ENCODE measurements at places on chromosomes 13 and 19.

GRCh38 chr13:100645382-100645781, 29.2 kb downstream of the TMTC4 start:
- no peak for DNase-seq

DNA sequence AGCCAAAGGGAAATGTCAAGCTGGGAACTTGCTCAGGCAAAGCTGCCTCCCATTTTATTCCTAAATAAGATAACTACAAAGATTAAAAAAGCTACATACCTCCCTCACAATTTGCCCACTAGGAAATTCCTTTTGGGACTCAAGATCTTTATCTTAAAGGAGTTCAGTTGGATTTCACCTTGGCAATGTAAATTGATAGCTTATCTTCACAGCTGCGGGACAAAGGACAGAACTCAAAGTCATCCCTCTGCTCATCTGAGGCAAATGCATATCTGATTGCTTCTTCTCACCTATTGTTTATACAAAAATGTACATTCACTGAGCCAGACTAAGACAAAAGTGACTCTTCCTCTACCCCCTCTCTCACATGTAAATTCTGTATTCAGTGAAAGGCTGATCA, 47.8 kb downstream of the FGF14 start:
- no peak for DNase-seq

DNA sequence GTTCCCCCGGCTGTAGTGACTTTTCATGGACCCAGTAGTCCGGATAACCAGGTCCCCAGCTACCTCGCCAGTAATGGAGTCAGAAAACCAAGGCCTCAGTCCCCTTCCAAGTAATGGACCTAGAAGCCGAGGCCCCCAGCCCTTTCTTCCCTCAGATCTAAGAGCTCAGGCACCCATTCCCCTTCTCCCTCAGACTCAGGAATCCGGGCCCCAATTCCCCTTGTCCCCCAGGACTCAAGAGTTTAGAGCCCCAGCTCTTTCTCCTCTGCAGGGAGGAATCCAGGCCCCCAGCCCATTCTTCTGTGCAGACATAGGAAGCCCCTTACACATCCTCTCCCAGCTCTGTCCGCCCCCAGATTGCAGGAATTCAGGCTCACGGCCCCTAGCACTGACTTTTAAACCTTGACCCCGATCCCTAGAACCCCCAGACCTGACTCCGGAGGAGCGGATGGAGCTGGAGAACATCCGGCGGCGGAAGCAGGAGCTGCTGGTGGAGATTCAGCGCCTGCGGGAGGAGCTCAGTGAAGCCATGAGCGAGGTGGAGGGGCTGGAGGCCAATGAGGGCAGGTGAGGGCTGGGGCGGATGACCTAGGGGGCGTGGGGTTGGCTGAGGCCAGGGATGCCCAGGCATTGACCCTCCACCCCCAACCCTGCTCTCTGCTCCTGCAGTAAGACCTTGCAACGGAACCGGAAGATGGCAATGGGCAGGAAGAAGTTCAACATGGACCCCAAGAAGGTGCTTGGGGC, 938 bp downstream of the CYTH2 start:
- DNase-seq = no peak

GRCh38 chr13:110449219-110450015, 112.1 kb downstream of the RAB20 start:
- DNase-seq = no peak

DNA sequence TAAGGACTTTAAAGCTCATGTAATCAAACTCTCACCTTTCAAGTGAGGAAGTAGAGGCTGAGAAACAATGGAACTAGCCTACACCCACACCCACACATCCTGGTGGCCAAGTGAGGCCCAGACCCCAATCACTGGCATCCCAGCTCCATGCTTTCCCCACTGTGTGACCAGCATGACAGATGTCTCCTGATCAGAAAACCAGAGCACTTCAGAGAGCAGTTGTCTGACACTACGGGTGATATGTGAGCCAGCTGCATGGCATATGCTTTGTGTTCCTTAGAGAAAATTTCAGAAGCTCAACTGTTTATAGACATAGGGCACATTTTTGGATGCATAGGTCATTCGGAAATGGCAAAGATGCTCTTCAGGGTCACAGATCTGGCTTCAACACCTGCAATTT, 315.2 kb downstream of the NDFIP2 start:
- peak; percentile 43 for DNase-seq

DNA sequence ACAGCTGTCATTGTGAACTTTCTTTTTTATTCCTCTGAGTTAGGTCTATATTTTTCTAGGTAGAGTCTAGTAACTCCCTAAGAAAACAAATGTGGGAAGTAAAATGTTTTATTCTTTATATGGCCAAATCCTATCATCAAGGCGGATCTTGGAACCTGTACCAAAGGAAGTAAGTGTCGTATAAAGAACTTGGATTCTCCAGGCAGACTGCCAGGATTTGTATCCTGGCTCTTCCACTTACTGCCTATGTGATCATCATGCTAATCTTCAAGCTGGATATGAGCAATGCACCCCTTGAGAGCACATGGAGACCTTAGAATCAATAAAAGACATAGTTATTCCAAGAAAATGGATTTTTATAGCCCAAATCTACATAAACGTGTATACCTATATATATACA, 286.5 kb downstream of the PCDH17 start:
- DNase-seq = no peak

- no peak for DNase-seq
These were observed 19.2 kb downstream of the FCGBP start for GRCh38 chr19:39915101-39915847.

DNA sequence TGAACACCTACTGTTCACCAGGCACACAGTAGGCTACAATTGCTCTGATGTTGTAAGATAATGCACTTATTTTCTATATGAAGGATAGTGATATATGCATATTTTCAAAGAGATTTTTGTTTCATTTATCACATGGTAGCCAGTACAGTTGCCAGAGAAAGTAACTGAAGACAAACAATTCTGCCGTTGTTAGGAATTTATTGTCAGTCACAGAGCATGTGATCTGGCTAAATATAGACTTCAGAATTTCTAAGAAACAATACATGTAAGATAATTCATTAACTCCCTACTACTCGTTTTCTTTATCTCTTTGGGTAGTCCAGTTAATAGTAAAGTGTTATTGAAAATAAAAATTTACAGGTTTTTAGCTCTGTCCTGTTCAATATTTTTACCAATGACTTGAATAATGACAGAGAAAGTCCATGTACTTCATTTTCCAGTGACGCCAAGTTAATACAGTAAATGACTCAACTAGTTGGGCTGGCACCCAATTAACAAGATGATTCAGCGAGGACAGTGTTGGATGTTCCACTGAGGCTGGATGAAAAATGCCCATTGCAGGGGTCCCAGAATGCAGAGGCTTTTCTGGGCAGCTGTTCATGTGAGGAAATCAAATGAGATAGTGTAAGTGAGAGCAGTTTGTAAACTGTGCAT, 35.6 kb downstream of the GJA3 start:
- no peak for DNase-seq

- no peak for DNase-seq
These were observed 120.9 kb upstream of the KL start for GRCh38 chr13:32895296-32895695.

- no peak for DNase-seq
These were observed 999.4 kb downstream of the UQCRFS1 start for GRCh38 chr19:28213470-28214082.

- DNase-seq = no peak
These were observed 9.1 kb downstream of the SLITRK5 start for GRCh38 chr13:87680298-87680697.

GRCh38 chr13:26956522-26957142, 196.0 kb upstream of the GPR12 start:
- DNase-seq = no peak

- DNase-seq = peak; percentile 21
These were observed at the start of gene ELANE for GRCh38 chr19:852136-853013. Gene ELANE, plus strand, starts transcription at chr19:852303. Its CDS starts 26 bp downstream, at chr19:852329.

DNA sequence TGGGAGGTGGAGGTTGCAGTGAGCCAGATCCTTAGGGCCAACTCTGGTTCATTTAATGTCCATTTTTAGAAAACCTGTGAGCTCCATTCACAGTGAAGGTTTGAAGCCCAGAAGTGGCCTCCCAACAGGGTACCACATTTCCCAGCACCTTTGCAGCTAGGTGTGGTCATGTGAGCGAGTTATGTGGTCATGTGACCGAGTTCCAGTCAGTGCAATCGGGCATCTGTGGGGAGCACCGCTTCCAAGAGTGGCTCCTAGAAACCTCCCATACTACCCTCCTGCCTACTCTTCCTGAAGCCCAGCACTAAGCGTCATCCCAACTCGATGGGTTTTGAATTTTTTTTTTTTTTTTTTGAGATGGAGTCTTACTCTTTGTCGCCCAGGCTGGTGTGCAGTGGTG, 663 bp upstream of the PLA2G4C start:
- DNase-seq = no peak

DNA sequence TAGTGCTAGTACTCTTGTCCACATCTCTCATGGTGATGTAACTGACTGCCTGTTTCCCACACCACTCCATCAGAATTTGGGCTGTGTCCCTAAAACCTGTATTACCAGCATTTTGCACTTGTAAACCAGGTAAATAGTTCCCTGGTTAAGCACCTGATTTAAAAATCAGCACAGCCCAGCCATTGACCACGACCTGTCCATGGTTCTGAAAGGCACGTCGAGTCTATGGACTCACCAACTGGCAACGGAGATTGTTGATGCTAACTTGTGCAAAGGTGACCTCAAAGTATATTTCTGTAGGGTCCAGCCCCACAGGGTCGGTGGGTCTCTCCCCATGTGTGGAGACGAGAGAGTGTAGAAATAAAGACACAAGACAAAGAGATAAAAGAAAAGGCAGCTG, 46.7 kb upstream of the ZNF835 start:
- no peak for DNase-seq

DNA sequence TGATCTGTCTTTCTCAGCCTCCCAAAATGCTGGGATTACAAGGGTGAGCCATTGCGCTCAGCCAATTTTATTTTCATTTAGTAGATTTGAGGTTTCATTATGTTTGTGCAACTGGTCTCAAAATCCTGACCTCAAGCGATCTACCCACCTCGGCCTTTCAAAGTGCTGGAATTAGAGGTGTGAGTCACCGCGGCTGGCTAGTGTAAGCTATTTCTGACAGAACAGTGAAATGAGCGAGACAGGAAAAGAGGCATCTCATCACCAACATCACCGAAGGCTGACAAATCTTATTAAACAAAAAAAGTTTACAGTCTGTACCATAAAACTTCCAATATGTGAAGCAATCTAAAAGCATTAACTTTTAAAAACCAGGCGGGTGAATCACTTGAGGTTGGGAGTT, 12.2 kb upstream of the ZNF888 start:
- no peak for DNase-seq

- no peak for DNase-seq
These were observed 36.8 kb downstream of the CAB39L start for GRCh38 chr13:49407068-49407467.

- peak; percentile 80 for DNase-seq
These were observed 53.3 kb downstream of the RFX2 start for GRCh38 chr19:6056801-6057650.

DNA sequence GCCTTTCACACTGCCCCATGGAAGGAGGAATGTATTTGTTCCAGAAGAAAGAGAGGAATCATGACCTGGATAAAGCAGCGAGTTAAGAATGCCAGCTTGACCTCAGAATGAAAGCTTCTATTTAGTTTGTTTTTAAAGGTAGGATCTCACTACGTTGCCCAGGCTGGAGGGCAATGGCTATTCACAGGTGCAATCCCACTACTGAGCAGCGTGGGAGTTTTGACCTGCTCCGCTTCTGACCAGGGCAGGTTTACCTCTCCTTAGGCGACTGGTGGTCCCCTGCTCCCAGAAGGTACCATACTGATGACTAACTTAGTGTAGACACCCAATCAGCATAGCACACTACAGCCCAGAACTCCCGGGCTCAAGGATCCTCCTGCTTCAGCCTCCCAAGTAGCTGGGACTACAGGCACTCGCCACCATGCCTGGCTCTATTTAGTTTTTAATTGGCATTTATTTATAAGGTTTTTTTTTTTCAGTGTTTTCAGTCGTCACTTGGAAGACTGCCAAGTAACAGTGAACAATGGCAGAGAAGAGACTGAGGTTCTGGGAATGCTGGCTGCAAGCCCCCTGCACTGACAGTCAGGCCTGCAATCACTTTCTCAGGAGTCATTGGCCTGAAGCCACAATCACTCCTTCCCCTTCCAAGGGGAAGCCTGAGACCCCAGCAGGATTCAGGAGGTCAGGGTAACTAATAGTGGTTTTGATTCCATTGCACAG, 73.1 kb downstream of the EPS15L1 start:
- no peak for DNase-seq

DNA sequence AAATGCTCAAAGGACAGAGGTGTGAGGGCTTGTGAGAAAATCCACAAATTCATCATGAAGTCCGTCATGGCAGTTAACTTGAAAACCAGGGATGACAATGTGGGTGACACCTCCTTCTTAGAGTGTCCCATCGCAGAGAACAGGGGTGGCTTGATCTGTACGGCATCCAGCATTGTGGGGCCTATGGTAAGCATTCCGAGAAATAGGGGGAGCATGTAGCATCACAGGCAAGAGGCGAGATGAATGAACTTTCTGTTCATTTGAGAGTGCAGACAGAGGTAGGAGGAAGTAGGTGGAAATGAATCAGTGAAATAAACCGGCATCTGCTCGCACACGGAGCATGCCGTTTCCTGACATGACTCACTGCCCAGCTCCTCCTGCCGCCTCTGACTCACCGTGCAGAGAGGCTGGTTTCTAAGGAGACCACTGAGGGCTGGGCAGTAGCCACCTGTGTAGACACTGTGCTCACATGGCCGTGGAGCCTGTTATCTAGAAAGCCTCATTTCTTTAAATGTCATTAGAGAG, 339.0 kb downstream of the RFC3 start:
- DNase-seq = peak; percentile 39

DNA sequence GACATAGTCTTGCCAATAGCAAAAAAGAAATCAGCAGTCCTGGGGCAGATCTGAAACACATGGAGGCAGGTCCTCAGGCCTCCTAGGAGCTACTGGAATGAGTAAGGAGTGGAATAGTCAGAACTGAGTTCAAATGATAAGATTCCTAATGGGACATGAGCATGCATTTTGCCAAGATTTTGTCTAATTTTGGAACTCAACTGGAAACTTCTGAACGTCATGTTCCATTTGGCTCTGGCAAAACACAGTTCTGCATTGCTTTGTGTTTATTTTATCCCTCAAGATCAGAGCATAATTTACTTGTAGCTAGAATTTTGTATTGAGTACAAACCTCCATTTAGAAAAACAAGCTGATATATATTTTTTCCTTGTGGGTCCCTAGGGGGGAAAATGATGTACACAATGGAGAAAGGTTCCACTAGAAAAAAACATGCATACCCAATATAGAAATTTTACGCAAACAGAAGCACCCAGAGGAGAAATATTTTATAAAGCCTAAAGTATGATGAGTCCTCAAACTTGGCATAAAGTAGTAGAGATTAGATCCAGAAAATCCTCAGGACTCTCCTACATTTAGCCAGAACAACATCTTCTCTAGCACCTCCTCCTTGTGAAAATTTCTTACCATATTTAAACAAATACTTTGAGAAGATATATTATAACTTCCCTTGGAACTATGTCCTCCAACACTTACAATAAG, 149.0 kb upstream of the SERP2 start:
- no peak for DNase-seq
